ENCODE measurements at places on chromosomes 7 and 10. TPM values are rescaled to one million over a fixed set of nuclear protein-coding genes. Genes with fewer than 3 reads are reported as not detected.

Gene HECW1
- polyA plus RNA-seq = 0.47 TPM

Gene ATOH7
- polyA plus RNA-seq = 0.16 TPM

Gene NAT16
- not detected for polyA plus RNA-seq

Gene IDI2
- polyA plus RNA-seq = not detected

Gene ANXA8L1
- 1.7 TPM for polyA plus RNA-seq

Gene BLOC1S2
- polyA plus RNA-seq = 24.7 TPM

Gene HMX3
- polyA plus RNA-seq = not detected

Gene DUS4L
- polyA plus RNA-seq = 4.6 TPM
